ENCODE measurements at places on chromosomes 7 and 10.
A peak's percentile ranks its signal among the peaks of the same experiment; 100 is the strongest.

DNA sequence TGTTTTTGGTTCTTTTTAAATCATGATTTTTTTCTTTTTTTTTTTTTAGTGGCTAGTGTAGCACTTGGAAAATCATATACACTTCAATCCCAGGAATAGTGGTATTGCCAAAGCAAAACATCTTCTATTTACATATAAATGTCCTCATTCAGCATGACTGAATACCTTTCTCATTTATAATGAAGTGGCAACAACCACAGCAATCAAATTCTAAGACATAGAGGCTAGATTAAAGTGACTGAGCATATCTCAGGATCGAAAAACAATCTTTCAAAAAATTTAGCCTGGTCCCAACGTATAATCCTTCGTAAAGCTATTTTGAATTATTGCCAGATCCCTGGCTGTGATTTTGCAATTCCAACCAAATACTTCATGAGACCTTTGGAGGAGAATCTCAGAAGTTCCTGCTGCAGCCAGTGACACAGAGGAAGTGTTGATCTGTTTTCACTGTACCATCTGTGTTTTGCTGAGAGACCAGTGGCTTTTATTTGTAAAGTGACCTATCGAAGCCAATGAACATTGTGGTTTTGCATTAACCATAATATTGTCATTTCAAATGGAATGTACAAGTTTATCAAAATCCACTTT, 29.8 kb upstream of the SP8 start:
- DNase-seq, result no peak

- no peak for DNase-seq
These were observed 64.6 kb upstream of the ELN start for GRCh38 chr7:73963252-73963822.

DNA sequence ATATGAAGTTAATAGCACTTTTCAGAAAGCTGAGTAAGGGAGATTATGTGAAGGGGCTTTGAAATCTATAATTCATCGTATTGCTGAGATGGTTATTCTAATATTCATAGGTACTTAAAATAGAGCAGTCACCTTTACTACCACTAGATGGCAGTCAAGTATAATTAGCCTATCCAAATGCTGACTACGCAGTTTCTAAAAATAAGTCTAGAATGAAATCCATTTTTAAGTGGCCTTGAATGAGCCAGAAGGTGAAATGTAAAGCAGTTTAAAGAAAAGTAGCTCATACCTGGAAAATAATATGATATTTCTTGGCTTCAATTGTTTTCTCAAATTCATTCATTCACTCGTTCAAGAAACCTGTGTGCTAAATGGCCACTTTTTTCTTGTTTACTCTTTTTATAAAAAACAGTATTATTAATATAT, 1277.1 kb downstream of the GATA3 start:
- no peak for DNase-seq

- DNase-seq, result no peak
These were observed 520.2 kb downstream of the DNAJB6 start for GRCh38 chr7:157856873-157857577.

GRCh38 chr7:24141874-24142509, 142.0 kb upstream of the NPY start:
- DNase-seq, result no peak

GRCh38 chr7:88140947-88141346, 78.9 kb downstream of the SRI start:
- DNase-seq, result no peak

GRCh38 chr7:152556013-152556755, 119.8 kb downstream of the XRCC2 start:
- DNase-seq, result no peak

- DNase-seq, result no peak
These were observed 652.2 kb upstream of the FOXK1 start for GRCh38 chr7:4029941-4030340.

DNA sequence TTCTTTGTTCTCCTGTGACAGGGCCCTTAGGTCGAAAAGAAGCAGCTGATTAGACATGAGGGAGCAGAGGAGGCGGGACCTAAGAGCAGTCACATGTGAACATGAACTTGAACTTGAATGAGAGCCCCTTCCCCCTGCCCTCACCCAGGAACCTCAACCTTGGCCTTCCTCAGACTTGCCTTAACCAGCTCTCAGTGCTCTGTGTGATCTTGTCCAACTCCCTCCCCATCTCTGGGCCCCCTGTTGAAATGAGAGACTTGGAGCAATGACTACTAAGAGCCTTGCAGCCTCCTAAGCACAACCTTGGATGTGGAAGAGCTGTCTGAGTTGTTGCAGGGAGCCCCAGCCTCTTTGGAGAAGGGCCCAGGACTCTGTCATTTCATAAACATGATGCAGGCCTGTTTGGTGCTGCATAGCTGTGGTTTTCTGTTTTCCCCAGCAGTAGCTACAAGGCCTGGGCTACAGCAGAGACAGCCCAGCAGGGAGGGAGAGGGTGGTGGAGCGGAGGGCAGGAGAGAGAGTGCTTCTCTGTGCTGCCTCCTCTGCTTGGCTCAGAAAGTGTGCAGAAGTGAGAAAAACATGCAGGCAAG, 123.9 kb upstream of the ZMIZ1 start:
- DNase-seq, result no peak

DNA sequence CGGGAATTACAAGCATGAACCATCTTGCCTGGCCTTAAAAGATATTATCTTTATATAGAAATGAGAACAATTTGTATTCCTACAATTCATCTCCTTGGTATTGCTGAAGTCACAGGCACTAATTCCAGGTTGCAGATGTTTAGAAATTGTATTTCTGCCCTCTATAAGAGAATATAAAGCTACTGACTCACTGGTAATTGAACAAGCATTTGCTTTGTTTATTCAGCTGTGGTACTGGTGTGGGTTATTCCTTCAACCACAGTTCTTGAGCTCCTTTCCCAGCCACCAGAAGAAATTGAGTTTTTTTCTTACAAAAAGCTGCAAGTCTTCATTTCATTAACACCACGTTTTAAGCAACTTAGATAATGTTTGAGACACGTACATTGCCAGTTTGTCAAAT, 29.0 kb upstream of the MPP7 start:
- DNase-seq, result no peak

- no peak for DNase-seq
These were observed 45.2 kb upstream of the BHLHA15 start for GRCh38 chr7:98165827-98166667.

DNA sequence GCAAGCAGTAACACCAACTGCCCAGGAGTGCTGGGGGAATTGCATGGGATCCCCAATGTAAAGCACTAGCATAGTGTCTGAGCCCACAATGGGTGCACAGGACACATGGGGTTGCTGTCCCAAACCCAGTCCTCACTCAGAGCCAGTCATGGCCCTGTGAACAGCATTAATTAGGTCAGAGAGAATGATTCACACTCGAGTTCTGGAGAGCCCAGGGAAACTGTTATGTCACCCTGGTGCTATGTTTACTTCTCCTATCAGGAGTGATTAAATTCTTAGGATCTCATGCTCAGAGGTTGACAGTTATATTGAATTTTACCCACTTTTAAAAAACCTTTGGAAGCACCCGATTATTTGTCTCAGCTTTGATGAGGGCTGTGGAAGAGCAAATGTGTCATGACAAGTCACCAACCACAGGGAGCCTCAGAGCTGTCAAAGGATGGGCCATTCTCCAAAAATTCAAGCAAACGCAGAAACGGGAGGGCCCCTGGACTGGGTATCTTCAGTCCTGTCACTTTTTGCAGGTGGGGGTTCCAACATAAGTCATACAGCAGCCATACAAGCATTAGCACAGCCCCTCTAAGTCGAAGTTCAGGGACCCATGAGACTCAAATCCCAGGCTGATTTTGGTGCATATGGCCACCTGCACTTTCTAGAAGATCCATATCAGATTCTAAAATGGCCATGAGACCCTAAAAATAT, 1.3 kb upstream of the RASSF4 start:
- DNase-seq, result no peak

GRCh38 chr7:158392251-158392650, 195.4 kb downstream of the PTPRN2 start:
- DNase-seq, result no peak

GRCh38 chr7:42385912-42386311, 148.9 kb upstream of the GLI3 start:
- no peak for DNase-seq

- DNase-seq, result peak; percentile 35
These were observed 130.6 kb downstream of the SPAG6 start for GRCh38 chr10:22475651-22476600.

- DNase-seq, result no peak
These were observed 149.8 kb upstream of the WNT16 start for GRCh38 chr7:121178869-121179497.

DNA sequence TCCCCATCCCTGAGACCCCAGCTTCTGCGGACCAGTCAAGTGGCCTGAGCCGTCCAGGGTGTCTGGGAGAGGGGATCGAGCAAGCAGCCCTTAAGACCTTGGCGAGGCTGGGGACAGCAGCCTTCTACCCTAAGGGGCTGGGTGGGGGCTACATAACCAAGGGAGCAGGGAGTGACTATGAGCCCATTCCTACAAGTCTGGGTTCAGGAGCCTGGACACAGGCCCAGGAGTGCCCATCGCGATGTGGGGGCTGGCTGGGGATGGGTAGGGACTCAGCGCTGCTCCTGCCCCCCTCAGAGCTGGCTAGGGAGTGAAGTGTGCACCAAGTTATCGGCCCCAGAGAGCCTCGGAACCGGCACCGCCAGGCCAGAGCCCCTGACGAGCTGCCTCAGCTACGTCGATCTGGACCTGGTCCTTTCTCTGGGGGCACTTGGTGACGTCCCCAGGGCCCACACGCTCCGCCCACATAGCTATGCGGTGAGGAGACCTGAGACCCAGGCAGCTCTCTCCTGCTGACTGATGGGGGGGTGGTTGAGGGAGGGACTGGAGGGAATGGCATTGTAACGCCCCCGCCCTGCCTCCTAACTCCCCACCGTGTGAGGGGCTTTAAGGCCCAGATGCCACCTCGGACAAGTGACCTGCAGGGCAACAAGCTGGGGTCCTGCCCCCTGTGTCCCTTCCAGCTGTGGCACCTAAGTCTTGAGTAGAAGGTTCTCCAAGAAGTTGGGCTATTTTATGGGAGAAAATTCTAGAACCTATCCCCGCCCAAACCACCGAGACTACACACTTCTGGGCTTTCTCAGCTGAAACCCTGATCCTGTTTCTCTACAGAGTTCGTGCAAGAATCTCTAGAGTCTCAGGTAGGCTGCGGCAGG, 2.5 kb downstream of the SAP25 start:
- DNase-seq, result no peak

DNA sequence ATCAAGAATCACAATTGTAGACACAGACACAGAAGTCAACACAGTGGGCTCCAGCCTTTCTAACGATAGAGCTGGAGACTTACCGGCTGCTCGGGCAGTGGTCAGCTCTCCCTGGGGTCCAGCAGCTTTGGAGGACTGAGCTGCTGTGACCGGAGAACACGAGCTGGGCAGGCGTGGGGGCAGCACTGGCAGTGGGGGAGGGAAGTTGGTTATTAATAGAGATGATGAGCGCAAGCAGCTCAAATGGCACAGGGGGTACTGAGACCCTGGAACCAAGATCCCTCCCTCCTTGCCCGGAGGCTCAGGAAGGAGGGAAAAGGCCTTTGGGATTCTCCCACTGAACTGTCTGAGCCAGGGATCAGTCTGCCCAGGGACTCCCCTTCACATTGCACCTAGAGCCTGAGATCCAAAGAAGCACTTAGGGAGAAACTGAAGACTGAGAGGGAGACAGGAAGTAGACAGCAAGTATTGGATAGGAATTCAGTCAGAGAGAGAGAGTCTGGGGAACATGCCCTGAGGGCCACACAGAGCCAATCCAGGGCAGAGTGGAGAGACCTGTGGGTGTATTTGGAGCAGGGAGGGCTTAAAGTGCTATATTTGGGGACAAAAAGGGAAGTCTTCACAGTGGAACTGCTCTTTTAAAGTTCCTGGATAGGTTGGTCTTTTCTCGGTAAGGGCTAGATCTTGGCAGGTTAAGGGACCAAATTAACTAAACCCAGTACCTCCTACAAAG, at the start of gene MYOZ1:
Gene MYOZ1, minus strand, starts transcription at position 147 of the 733 bp plus-strand sequence. CDS start 1,457 bp downstream, outside the sequence.
- no peak for DNase-seq

- DNase-seq, result no peak
These were observed 335.7 kb downstream of the PHTF2 start for GRCh38 chr7:78134256-78134655.

DNA sequence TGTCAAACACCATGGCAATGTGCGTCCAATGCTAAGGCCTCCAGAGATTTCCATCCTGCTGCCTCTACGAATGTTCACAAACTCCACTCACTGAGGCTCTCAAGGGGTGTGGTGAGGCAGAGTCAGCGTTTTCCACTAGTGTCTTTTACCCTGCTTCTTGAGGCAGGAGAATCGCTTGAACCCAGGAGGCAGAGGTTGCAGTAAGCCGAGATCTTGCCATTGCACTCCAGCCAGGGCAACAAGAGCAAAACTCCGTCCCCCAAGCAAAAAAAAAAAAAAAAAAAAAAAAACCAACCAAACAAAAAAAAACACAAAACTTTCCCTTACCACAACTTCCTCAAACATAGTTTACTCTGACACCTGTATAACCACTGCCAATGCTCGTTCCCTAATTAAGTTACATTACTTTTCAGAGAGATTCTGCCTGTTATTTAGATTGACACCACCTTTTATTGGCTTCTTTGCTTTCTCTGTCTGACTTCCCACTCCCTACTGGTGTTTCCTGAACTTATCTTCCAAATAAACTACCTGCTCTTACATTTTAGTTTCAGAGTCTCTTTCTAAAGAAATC, 102.1 kb upstream of the ZNF746 start:
- no peak for DNase-seq

DNA sequence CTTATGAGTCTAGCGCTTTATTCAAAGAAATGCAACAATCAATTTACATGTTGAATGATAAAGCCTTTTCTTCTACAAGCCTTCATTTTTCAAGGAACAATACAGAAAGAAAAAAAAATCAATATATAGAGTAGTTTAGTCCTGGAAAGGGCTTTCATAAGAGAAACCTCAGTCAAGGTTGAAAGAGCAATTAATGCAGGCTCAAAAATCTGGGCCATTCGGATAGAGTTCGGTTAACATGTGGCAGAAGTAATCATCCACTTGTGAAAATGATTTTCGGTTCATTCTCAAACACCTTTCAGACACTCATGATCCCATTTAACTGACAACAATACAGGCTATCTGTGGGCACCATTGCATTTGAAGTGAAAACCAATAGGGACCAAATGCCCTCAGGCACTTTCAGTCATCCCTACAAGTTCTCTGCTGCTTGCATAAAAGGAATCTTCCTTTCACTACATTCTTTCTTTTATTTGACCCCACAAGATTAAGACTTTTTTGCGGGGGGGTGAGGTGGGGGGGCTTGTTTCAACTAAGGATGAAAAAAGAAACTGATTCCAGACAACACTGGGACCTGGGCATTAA, 177.9 kb downstream of the RNF133 start:
- no peak for DNase-seq

DNA sequence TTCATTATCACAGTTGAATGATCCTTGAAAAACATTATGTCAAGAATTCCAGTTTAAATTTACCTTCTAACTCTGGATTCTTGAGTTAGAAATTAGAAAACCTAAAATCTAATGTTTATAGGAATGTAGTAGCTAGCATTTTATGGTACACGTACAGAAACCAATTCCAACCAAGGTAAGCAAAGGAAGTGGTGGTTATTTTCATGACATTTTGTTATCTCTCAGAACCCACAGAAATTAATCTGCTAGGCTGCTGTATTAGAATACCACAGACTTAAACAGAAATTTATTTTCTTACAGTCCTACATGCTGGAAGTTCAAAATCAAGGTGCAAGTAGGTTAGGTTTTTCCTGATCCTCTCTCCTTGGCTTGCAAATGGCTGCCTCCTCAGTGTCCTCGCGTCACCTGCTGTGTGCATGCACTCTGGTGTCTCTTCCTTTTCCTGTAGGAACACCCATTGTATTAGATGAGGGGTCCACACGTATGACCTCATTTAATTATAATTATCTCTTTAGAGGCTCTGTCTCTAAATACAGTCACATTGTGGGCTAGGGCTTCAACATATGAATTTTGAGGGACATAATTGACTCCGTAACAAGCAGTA, 8.5 kb upstream of the CSTF2T start:
- no peak for DNase-seq
